ENCODE measurements at places on chromosomes 3 and 15.

DNA sequence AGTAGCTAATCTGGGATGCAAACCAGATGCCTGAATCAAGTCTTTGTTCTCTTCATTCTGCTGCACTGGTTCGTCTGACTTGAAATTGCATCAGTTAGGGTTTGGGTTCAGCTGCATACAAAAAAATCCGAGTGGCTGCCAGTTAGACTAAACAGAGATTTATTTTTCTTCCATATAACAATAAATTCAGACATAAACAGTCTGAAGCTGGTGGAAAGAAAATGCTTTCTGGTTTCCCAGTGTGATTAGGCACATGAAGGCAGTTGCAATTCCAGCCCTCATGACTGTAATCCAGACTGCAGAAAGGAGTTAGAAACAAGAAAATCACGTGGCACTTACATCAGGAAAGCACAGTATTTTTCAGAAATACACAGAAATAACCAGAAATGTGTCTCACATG, 930.7 kb downstream of the MCTP2 start:
- DNase-seq: no peak

- DNase-seq: no peak
Measured at GRCh38 chr3:150748684-150749047, 14.3 kb downstream of the SIAH2 start.

- no peak for DNase-seq
Measured at GRCh38 chr3:73176941-73177340, 115.5 kb downstream of the EBLN2 start.

DNA sequence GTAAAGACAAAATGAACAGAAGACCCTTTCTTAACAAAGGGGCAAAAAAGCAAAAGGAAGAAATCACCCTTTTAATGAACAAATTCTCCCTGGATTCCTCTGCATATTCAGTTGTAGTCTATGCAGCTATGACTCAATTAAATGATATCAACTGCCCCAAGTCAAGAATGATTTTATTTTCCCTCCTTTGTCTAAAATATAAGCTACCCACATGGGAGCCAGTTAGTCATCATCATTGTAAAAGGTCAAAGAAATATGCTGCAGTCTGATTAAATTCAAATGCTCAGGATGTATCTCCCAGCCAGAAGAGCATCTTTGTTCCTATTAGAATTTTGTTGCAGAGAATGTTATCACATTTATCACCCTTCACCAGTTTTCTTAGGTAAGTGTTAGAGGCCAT, 84.0 kb downstream of the SST start:
- no peak for DNase-seq

GRCh38 chr15:67850336-67850735, 10.5 kb upstream of the RNU6-1 start:
- DNase-seq: no peak

DNA sequence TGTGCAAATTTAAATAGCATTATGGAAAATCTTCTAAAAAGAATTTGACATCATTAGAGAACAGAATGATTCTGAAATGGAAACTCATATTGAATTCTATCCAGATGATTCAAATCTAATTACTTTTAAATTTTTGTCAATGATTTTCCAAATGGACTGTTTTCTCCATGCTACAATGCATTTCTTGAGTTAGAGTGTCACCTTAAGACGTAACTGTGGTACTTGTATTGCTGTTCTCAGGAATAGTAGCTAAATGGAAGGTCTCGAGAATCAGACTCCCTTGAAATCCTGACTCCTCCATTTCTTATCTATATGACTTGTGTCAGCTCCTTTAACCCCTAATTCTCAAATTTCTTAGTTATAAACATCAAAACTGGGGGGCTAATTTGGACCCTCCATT, 102.3 kb downstream of the P2RY1 start:
- no peak for DNase-seq

DNA sequence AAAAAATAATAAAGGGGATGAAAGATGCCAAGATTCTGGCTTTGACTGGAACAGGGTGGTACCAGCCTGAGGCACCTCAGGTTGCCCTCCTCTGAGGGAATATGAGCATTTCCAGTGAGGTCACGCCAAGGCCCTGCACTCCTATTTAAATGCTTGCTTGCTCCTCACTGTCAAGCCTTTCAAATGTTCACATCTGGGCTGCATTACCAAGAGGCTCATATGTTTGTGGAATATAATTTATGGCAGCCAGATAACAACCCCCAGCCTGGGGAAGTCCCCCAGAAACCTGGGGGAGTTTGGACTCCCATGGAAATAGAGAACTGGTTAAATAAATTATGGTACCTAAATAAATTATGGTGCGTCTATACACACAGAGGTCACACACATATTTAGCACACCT, 88.4 kb downstream of the FRMD4B start:
- DNase-seq: no peak

DNA sequence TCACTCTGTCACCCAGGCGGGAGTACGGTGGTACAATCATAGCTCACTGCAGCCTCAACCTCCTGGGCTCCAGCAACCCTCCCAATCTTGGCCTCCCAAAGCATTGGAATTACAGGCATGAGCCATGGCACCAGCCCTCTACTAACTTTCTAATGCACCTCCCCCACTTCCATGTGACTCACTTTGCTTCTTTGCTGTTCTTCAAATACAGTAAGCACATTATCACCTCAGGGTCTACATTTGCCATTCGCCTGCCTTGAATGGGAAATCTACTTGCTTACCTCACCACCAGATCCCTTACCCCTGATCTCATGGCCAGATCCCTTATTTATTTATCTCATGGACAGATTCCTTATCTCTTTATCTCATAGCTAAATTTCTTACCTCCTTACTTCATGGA, 235.3 kb downstream of the KCNMB2 start:
- DNase-seq: no peak

DNA sequence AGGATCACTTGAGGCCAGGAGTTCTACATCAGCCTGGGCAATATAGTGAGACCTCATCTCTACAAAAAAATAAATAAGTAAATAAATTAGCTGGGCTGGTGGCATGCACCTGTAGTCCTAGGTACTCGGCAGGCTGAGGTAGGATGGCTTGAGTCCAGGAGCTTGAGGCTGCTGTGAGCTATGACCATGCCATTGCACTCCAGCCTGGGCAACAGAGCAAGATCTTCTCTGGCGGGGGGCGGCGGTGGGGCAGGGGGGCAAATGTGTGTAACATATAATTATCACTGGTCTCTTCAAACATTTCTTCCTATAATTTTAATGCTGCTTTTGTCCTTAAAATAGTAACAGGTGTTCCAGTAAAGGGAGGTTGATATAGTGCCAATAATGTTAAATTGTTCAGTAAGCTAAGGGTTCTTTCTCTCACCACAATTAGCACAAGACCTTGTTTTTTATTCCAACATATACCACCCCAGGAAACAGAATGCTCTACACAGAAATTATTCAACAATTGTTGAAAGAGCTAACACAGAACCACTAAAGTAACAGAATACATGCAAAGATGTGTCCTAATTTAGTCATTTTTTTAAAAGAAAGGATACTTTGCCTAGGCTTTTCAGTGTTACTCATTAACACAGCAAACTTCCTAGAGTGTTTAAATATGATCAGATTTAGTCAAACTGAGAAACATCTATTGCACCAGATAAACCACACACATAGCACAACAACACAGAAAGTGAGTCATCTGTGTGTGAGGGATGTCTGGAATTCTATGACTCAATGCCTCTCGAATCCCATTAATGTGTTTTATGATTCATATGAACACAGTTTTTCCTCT, 29.1 kb downstream of the ANKRD28 start:
- peak; percentile 45 for DNase-seq

- DNase-seq: no peak
Measured at GRCh38 chr3:123275691-123276090, 73.9 kb downstream of the SEC22A start.

- no peak for DNase-seq
Measured at GRCh38 chr3:82382831-82383230, 621.4 kb upstream of the GBE1 start.

GRCh38 chr15:52224211-52224610, 33.0 kb upstream of the GNB5 start:
- DNase-seq: no peak

GRCh38 chr15:63308491-63308890, 31.1 kb downstream of the APH1B start:
- no peak for DNase-seq

DNA sequence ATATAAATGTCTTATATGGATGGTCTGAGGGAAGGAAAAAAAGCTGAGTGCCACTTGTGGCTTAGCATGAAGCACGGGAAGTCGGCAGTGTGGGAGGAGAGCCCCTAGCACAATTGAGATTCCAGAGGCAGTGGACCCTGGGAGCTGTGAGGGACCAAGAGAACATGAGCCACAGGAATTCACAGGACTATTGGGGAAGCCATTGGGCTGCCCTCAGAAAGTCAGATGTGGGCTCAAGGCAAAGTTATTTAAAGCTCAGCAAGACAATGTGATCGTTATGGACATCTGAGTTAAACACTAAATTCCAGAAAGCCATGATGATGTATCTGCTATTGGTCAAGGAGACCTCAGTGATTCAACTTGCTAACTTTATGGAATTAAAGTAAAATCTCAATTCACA, 380.8 kb upstream of the IL12A start:
- DNase-seq: no peak

GRCh38 chr15:56948000-56948763, 29.7 kb downstream of the TCF12 start:
- no peak for DNase-seq

- no peak for DNase-seq
Measured at GRCh38 chr15:51844747-51845426, 15.4 kb downstream of the TMOD3 start.

- DNase-seq: peak; percentile 69
Measured at GRCh38 chr3:193297421-193297820, 56.4 kb downstream of the PLAAT1 start.

DNA sequence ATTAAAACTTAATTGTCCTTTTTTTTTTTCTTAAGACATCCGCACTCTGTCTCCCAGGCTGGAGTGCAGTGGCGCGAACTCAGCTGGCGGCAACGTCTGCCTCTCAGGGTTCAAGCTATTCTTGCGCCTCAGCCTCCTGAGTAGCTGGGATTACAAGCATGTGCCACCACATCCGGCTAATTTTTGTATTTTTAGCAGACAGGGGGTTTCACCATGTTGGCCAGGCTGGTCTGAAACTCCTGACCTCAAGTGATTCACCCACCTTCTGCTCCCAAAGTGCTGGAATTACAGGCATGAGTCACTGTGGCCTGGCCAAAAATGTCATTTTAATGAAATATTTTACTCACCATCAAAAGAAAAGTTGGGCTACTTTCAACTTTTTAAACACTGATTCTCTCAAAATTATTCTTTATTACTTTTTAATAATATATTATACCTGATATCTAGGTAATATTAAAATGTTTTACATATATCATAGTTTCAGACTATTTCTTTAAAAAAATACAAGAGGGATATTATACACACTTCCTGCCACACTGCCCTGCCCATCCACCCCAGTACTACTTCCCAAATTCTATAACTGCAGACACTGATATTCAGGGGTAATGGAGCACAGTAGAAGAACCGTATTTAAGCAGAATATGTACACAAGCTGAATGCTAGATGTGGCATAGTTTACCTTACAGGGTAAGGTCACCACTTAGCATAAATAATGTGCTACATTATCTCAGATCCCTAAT, 723.9 kb upstream of the ZNF385D start:
- no peak for DNase-seq

DNA sequence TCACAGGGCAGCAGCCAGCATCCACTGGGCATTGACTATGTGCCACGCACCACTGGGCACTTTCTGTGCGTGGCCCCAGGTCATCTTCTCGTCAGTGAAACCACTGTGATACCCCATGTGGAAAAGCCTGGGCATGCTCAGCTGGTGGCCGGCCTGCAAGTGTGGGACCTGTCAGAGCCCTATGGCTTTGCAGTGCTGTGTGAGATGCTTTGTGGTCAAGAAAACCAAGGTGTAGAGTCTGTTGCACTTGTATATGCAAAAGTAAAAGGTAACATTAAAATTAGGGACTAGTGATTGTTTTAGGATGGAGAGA, 69.5 kb downstream of the PGPEP1L start:
- DNase-seq: no peak

- DNase-seq: no peak
Measured at GRCh38 chr3:7397097-7397496, 536.2 kb downstream of the GRM7 start.

GRCh38 chr3:82636177-82636576, 874.7 kb upstream of the GBE1 start:
- DNase-seq: no peak

GRCh38 chr3:26141296-26141695, 351.4 kb downstream of the OXSM start:
- DNase-seq: no peak
